ENCODE measurements at places on chromosomes 2 and 18. TPM values are rescaled to one million over a fixed set of nuclear protein-coding genes. Genes with fewer than 3 reads are reported as not detected.

DNA sequence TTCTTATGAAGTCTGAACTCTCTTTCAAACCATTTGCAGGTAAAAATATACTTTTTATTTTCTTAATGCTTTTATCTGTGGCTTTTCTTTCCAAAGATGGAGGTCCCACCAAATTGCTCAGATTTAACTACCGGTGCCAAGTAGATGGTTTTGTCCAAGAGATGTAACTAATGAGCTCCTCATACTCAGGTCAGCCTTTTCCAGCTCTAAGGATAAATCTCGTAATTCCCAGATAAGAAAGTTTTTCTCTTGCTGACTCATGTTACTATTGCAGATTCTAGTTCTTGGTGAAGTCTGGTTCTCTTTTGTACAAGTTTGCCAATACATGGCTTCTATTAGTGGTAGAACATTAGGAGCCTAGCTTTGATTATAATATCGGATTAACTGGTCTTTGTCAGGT lies 550.8 kb upstream of the ZNF804A start:
- DNase-seq = no peak

DNA sequence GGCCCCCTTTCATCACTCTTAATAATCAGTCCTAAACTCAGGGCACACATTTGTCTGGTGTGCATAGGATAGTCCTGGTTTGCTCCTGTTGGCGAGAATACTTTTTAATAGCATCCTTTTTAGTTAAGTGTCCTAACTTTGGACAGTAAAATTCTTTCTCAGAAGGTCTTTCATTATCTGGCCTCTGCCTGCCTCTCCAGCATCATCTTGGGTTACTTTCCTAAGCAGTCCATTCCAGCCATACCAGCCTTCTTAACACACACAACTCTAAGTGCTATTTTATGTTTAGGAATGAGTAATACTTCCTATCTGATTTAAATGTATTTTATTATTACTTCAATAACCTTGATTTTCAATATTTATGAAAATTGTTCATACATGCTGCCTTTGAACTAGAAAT lies 151.0 kb downstream of the ACOXL start:
- DNase-seq = no peak

Gene KIF3C
- total RNA-seq = 2.3 TPM

Gene FLACC1
- 2.1 TPM for total RNA-seq

- no peak for DNase-seq
Measured at GRCh38 chr2:144201868-144202468, 318.0 kb downstream of the ZEB2 start.

Gene TRIB2
- 7.8 TPM for total RNA-seq

DNA sequence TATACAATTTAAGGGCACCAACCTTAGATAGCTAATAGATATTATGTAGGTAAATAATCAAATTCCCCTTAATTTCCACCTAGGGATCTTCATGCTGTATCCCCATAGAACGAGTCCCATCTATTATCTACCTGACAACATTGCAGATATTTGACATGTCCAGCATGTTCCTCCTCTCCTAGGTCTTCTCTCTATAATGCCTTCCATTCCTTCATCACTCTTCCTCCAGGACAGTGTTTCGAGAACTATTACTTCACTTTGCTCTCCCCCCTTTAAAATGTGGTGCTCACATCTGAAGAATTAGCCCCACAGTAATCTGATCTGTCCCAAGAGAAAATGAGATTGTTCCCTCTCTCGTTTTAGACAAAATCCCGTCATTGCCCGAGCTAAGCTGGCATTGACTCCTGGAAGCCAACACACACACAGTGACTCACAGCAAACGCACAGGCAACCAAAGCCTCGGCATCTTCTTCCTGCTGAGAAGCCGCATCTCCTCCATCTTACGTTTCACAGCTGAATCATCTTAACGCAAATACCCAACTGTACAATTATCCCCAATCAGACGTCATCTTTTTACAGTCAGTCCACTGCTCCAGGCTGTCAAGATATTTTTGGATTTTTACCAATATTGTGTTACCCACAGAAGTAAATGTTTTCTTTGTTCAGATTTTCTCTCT lies 162.9 kb upstream of the AGAP1 start:
- no peak for DNase-seq

GRCh38 chr2:172704072-172704936 lies 31.3 kb upstream of the RAPGEF4 start:
- no peak for DNase-seq

GRCh38 chr2:152097801-152098495 lies 896 bp downstream of the CACNB4 start:
- DNase-seq = no peak

All from left colon (tissue), 2 donors.